ENCODE measurements at places on chromosomes 3 and 15. TPM values are rescaled to one million over a fixed set of nuclear protein-coding genes. Genes with fewer than 3 reads are reported as not detected.
A peak's percentile ranks its signal among the peaks of the same experiment; 100 is the strongest.

SCN11A gene
- polyA plus RNA-seq = 0.01 TPM

SERPINI2 gene
- not detected for polyA plus RNA-seq

CFAP20DC gene
- 2.2 TPM for polyA plus RNA-seq

GABRB3 gene
- polyA plus RNA-seq = 78.3 TPM

RLBP1 gene
- not detected for polyA plus RNA-seq

SLC12A8 gene
- 4.2 TPM for polyA plus RNA-seq

NME9 gene
- polyA plus RNA-seq = not detected

NOP10 gene
- 502 TPM for polyA plus RNA-seq

MUSTN1 gene
- not detected for polyA plus RNA-seq

C3orf20 gene
- polyA plus RNA-seq = 0.03 TPM

NLGN1 gene
- not detected for polyA plus RNA-seq

KCNAB1 gene
- not detected for polyA plus RNA-seq

GRCh38 chr15:36831125-36831903, 251.9 kb downstream of the CDIN1 start:
- no peak for DNase-seq

GRCh38 chr3:64903006-64903405, 215.2 kb upstream of the ADAMTS9 start:
- DNase-seq = no peak

GRCh38 chr15:27648359-27648758, 450.8 kb downstream of the OCA2 start:
- no peak for DNase-seq

GRCh38 chr15:65980824-65981456, 111.6 kb downstream of the RAB11A start:
- peak; percentile 95 for DNase-seq

DNA sequence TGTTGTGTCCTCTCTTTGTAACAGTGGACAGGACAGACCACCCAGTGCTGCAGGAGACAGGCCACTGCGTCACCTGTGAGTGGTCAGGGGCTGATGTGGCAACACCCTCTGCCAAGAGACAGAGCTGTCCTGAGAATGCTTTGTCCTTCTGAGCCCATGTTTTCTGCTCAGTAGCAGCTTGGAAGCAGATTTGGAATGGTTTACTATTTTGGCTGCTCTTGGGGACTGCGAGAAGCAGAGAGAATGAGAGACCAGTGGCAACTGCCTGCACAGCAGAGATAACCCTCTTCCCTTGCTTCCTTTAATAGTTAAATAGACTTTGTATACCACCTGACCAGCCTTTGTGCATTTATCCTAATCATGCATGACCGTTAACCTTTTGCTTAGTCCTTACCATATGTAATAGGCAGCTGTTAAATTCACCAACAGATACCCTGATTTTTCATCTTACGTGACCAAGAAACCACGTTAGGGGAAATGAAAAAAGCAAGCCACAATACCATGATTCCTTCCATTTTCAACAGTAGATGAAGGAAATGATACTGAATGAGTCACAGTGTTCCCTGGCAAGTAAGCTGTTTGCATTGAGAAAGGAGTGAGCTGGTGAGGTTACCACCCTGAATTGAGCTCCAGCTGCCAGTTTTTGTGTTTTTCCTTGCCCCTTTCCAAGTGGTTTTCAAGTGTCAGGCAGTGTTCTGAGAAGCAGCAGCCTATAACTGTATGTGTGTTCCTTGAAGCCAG, 35.5 kb downstream of the B3GALNT1 start:
- no peak for DNase-seq

DNA sequence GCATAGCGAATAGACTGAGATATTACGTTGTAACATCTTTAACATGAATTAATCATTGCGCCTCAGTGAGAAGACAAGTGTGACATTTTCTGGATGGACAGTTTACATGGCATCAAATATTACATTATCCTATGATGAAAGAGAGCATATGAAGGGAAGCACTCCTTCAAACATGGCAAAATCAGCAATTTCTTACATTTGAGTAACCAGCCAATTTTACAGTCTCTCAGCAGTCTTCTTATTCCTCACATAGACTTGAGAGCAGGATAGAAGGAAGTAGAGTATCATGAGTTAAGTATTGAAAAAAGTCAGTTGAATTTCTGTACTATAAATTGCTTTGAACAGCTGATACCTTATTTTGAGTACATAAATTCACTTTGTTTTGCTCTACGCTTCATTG, 38.9 kb downstream of the FANCI start:
- no peak for DNase-seq

- peak; percentile 55 for DNase-seq
These were observed 25.7 kb downstream of the IQGAP1 start for GRCh38 chr15:90413411-90414379.

GRCh38 chr15:101570241-101570640, 80.7 kb upstream of the PCSK6 start:
- peak; percentile 74 for DNase-seq

- DNase-seq = peak; percentile 20
These were observed 722 bp downstream of the RBMS3 start for GRCh38 chr3:29281344-29282241.

DNA sequence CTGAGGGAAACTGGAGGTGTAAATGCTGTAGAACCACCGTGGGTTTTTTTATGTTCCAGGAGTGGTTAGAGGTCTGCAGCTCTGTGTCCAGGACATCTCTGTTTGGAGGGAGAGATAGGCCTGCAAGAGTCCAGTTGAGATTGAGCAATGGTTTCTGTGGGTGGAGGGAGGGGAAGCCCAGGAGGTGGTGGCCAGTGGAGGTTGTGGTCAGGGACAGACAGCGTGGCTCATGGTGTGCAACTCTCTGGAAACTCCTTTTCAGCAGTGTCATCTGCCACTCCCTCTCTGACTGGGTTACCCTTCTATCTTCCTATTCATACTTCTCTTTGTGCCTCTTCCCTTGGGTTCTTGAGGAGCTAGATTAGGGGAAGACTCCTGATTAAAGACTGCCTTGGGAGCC, 9.6 kb downstream of the XCR1 start:
- no peak for DNase-seq

DNA sequence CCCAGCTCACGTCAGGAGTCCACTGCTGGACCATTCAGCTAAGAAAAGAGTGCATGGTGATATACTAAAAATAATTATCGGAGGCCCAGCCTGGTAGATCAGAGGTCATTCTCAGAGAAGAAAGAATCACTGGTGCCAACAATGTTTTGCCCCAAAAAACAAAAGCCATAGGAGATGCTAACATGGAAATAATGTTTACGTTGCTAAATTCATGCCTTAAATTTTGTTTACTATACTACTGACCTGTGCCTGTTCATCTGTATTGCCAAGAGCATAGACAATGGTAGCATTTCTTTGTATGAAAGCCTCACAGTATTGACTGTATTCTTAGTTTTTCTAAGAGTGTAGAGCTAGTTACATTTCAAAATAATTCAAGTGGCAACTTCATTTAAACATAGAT, 138.1 kb upstream of the GPR149 start:
- no peak for DNase-seq

GRCh38 chr3:72888546-72889309, 882 bp downstream of the GXYLT2 start:
- DNase-seq = peak; percentile 43

- DNase-seq = no peak
These were observed 89.4 kb upstream of the SOX2 start for GRCh38 chr3:181622365-181622764.

GRCh38 chr3:39146611-39147591, 6.5 kb downstream of the CSRNP1 start:
- DNase-seq = peak; percentile 71

DNA sequence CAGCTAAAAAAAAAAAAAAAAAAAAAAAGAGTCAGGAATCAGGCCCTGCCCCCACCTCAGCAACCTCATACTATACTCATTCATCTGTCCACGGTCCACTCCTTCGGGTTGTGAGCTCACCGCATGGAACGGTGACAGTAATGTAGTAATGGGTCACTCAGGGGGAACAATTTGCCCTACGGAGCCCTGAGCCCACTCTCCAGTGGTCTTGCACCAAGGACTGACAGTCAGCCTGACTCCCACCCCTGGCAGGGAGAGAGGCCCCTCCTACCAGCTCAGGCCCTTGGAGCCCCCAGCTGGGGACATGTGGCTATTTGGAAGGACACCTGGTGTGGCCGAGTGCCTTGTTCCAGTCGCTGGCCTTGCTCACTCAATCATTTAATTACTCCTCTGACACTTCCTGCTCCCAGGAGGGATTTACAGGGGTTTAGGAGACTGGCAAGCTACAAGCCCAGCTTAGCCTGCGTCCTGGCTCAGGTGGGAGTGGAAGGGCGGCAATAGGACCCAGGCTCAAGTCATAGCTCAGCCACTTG, 19.9 kb upstream of the CACNA2D2 start:
- DNase-seq = no peak

GRCh38 chr3:50994537-50994936, 319.8 kb downstream of the DOCK3 start:
- no peak for DNase-seq

GRCh38 chr3:143856252-143856970, 8.1 kb upstream of the SLC9A9 start:
- no peak for DNase-seq

GRCh38 chr3:55721716-55722484, 234.8 kb upstream of the WNT5A start:
- no peak for DNase-seq

- no peak for DNase-seq
These were observed 88.0 kb downstream of the OSBPL10 start for GRCh38 chr3:31892916-31893573.

GRCh38 chr3:139534992-139535879, 4.3 kb downstream of the RBP1 start:
- DNase-seq = no peak

- DNase-seq = no peak
These were observed 11.4 kb upstream of the HTR3E start for GRCh38 chr3:184085389-184085852.

GRCh38 chr15:62887113-62887570, 155.4 kb upstream of the TPM1 start:
- DNase-seq = no peak

DNA sequence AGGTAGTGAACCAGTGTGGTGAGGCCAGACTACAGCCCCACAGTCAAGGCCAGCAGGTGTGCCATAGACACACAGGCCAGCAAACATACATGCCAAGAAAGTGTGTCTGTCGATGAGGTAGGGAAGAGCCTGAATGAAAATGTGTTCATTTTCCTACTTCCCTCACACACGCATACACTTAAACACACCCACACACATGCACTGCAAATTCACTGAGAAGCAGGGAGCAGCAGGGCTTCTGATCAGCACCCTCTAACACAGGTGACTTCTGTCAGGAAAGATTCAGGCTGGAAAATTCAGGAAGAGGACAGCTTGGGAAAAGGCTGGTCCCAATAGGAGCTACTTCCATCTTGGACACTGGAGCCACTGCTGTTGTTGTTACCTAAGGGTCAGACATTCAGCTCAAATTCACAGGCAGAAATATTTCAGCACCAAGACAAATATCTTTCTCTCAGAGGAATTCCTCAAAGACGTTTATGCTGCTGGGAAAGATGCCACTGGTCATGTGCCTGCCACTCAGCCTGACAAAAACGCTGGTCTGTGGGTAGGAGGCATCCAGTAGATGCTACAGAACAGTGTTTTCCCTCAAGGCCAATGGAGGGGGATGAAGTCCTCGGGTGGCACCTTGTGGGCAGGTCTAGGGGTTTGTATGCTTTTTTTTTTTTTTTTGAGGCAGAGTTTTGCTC, 40.9 kb upstream of the LARS2 start:
- no peak for DNase-seq

DNA sequence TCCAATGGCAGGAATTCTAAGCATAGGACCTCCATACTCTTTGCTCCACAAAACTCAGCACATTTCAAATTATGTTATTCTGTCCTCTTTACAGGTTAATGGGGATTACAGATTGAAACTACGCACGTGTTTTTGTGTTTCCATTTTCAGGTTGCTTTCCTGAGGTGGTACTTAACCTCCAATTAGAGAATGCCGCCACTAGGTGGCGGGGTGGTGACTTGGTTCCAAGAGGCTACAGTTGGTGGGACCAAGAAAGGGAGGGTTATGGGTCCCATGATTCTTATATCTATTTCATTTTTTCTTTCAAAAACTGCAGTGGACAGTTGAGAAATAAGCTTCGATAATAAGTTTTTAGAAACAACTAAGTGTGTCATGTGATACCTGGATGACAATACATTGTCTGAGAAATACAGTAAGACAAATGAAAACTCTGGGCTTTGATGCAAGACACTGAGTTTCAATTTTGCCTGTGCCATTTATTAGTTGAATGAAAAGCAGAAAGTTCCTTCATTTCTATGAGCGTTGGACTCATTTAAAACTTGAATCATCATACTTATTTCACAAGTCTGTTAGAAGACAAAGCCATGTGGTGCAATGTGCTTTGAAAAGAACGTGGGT, 539.0 kb downstream of the FGF12 start:
- peak; percentile 21 for DNase-seq

- no peak for DNase-seq
These were observed 156.3 kb downstream of the TIGIT start for GRCh38 chr3:114450008-114450596.

GRCh38 chr15:78933823-78934654, 10.8 kb downstream of the CTSH start:
- no peak for DNase-seq

DNA sequence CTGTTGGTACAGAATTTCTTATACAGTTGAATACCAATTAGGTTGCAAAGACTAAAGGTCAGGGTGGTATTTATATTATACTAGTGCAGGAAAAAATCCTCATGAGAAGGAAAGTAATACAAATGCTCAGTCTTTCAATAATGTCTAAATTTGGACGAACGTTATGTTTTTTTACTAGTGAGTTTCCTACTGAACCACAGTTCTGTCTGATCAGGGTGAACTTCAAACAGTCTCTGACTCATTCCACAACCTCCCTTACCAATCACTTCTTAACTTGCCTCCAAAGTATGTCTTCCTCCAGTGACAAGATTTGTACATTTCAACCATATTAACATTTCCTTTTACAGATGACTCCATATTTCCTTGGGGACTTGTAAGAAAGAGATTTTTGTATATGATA, 3.4 kb downstream of the TMEM212 start:
- DNase-seq = no peak

GRCh38 chr15:83571820-83572707, 81.9 kb upstream of the ADAMTSL3 start:
- DNase-seq = peak; percentile 29

- DNase-seq = peak; percentile 33
These were observed 413.0 kb downstream of the RBMS3 start for GRCh38 chr3:29693863-29694262.

- DNase-seq = no peak
These were observed 675.6 kb downstream of the TBL1XR1 start for GRCh38 chr3:176521531-176522175.

Measured in A549 (cell line).